ENCODE measurements at places on chromosomes 7 and 10.

DNA sequence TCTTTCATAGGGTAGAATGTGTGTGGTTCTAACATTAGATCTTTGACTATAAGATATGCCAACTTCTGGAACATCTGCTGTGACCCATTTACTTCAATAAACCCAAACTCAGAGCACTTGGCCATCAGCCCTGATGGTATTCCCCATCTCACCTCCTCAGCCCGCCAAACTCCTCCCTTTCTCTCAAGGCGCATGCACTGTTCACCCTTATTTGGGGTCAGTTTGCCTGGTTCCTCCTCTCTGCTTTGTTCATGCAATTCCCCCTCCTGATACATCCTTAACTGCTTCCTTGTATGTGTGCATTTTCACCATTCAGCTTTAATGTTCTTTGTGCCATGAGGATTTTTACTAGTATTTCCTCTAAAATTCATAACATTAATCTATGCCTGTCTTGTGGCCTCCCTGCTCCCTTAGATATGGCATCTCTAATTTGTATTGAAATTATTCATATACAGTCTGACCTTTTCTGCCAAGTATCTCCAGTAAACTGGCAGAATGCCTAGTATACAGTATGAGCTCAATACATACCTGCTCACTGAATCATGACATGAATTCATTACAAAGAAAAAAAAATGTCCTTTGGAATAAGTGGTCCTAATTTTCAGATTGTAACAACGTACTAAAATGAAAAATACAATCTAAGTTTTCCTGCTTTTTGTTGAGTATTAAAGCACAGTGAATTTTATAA, 336.8 kb upstream of the IGFBP3 start:
- no peak for DNase-seq

- no peak for DNase-seq
Measured at GRCh38 chr7:157987906-157988305, 599.7 kb downstream of the PTPRN2 start.

- DNase-seq, result no peak
Measured at GRCh38 chr7:129308047-129308446, 83.2 kb downstream of the AHCYL2 start.

- no peak for DNase-seq
Measured at GRCh38 chr7:3895341-3896116, 594.5 kb downstream of the SDK1 start.

DNA sequence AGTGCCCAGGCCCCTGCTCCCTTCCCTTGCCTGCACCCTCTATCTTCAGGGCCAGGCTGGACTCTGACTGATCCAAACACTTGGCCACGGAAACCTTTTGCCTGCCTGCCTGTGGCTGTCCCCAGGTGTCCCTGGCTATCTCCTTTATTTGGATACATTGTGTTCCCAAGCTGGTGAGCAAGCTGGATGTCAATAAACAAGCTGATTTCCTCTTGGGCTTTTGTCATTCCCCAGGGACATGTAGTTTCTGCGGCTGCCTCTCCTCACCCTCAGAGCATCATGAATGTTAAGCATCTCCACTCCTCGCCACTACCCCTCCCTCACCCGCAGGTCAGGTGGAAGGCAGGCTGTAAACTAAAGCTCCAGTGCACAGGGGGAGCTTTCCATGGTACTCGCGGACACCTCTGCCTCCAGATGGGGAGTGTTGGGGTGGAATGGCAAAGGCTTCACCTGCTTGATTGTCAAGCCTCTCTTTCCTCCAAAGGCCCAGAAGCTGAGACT, 6.9 kb downstream of the GHRHR start:
- no peak for DNase-seq

DNA sequence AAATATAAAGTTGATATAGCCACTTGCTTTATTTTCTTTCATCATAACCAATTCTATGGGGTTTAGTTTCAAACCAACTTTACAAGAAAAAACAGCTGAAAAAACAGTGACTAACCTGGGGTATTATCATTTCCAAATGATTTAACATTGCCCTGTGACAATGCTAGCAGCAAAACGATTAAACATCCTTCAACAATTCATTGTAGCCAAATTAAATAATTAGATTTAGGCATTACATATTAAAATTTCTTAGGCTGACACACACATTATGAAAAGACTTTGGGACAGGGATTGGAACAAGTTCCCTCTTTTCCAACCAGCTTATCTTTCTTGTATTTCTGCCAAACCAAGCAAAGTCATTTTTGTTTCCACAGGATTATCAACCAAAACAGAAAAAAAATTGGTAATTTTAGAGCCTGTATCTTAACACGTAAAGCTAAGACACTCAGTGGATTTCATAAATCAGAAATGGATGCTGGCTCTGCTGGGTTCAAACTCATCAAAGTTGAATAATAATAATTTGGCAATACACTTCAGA, 84.0 kb downstream of the SEMA3D start:
- no peak for DNase-seq

GRCh38 chr10:32927750-32928149, 30.3 kb downstream of the ITGB1 start:
- DNase-seq, result no peak

DNA sequence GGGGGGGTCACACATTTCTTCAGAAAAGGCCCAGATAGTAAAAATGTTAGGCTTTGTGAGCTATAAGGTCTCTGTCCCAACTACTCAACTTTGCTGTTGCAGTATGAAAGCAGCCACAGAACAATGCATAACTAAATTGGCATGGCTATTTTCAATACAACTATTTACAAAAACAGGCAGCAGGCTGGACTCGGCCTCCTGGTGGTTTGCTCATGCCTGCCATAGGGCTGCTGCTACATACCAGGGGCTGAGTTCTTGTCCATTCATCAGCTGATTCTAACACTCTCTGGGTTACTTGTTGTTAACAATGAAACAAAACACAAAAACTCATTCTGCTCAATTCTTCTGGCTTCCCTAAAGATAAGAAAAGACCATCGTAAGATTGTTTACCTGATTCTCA, 109.4 kb upstream of the ADAM12 start:
- DNase-seq, result no peak

DNA sequence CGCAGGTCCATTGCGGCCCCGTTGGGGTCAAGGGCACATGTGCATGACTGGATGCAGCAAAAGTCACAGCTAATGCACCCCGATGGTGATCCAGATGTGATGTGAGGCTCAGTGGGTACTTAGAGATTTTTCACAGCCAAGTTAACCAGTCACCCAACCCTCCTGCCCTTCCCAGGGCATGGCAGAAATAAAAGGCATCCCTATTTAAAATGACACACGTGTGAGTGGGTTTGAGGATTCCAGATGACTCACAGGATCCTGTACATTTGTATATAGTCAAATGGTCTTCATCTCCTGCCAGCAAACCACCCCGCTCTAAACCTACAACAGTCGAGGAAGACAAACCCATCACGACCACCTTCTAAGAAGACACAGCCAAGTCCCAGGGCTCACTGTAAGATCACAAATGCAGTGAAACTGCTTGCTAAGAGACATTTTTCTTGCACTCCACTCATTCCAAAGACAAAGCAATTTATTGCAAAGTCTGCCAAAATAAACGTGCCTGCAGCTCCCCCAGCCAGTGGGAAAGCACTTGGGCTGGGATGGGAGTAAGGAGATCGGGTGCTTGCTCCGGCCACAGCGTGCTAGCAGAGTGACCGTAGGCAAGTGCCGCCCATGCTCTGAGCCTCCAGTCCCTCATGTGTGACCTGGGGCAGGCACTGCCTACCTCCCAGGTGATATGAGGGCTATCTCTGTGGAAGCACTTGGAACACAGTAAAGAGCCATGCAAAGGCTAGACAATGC, 86.6 kb upstream of the MACROH2A2 start:
- DNase-seq, result no peak

DNA sequence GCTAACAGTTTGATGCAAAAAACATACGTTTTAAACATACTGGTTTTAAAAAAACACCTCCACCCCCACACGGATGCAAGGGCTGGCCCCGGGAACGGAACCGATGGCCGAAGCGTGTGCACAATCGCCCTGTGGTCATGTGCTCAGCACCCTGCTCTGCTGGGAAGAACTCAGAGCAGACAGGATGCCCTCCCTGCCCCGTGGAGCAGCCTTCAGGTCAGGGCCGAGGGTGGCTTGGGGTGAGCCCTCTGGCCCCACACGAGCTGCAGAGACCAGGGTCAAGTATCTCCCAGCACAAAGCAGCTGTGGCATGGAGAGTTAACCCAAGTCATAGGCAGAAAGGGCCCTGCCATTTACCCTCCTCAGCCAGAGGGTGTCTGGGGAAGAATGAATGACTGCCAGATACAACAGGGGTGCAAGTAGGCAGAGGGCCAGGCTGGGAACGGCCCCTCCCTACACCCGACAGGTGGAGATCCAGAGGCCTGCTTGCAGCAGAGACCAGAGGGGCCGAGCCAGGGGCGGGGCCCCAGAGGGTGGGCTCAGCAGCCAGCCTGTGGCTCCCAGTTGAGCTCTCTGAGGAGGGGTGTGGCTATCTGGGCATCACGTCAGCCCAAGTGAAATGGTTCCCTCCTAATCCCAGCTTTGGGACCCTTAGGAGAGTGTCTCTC, 56.8 kb downstream of the ZRANB1 start:
- no peak for DNase-seq

- no peak for DNase-seq
Measured at GRCh38 chr10:49185213-49185612, 3.0 kb downstream of the TMEM273 start.

DNA sequence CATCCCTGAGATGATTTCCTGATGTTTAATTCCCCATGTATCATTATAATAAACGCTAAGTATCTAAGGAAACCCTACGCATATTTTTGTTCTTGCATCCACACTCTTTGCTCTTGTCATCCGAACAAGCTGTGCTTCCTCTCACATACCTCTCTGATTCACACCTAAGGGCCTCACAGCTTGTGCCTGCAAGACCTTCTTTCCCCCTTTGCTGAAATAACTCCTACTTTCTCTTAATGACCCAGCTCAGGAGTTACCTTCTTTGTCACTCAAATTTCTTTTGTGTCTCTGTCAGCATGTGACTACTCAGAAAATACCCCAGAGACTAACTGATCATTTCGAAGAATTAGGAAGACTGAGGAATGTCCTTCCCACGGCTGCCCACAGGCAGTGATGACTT, 209.3 kb upstream of the IMMP2L start:
- no peak for DNase-seq

DNA sequence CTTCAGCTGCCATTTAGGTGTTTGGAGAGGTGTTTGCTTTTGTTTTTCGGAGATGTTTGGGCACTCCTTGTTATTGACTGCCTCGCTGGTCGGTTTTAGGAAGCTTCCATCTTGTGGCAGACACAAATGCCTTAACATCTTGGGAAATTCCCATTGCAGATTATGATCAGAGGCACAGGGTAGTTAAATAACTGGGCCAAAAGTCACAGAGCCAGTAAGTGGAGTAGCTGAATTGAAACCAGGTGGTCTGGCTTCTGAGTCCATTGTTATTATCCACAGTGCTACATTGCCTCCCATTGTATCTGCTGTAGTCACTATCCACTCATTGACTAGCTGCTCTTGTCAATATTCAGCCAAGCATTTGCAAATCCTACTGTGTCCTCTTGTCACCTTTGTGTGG, 138.2 kb upstream of the PLPP4 start:
- DNase-seq, result no peak

GRCh38 chr7:67309764-67310549, 313.3 kb downstream of the TYW1 start:
- DNase-seq, result no peak

DNA sequence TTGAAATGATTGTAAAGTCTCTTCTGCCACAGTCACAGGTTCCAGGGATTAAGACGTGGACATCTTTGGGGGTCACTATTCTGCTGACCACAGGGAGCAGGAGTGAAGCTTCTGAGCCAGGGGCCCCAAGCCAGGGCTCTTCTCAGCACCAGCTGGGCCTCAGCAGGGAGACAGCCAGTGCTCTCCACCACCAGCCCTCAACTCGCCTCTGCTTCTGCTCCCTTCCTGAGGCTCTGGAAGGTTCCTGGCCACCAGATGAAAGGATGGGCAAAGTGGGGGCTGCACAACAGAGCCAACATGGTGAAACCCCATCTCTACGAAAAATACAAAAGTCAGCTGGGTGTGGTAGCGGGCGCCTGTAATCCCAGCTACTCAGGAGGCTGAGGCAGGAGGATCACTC, 11.2 kb upstream of the CRYGN start:
- no peak for DNase-seq

DNA sequence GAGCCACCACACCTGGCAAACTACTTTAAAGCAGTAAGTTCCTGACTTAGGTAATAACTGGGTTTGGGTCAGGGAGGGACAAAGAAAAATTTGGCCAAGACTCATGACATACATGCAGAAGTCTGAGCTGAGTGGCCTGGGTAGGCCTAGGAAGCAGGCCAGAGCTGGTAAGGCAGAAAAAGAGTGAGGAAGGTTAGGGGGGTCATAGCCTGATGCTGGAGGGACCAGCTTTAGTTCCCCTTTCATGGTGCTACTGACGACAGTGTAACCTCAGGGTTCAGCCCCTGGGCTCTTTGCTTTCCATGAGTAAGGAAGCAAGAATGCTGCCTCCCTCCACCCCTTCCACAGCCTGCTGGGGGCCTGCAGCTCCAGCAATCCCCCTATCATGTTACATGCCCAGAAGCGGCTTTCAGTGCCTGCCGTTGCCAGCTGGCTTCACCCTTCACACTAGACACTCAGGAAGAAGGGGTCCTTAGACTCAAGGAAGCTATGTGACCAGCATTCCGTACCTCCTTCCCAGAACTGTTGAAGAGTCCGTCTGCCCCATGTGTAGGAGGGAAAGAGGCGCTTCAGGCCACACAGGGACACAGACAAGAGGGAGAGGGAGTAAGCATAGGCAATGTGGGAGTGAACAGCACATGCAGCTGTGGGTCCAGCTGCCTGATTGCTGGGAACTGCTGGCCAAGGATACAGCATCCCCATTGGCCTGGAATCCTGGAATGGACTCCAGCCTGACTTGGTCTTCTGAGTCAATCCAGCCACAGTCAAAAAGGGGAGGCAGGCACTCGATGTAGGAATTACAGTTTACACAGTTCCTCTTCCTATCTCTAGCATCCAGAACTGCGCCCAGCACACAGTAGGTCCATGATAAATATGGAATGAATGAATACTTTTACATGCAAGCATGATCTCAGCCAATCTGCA, 4.1 kb upstream of the PLAU start:
- DNase-seq, result no peak

- peak; percentile 3 for DNase-seq
Measured at GRCh38 chr7:111138193-111138569, 47.3 kb downstream of the LRRN3 start.

All from hypothalamus (tissue), 51 donors.